ENCODE measurements at places on chromosomes 4 and X.

GRCh38 chr4:113882668-113883067 is 96.8 kb downstream of the ARSJ start:
- DNase-seq = no peak

DNA sequence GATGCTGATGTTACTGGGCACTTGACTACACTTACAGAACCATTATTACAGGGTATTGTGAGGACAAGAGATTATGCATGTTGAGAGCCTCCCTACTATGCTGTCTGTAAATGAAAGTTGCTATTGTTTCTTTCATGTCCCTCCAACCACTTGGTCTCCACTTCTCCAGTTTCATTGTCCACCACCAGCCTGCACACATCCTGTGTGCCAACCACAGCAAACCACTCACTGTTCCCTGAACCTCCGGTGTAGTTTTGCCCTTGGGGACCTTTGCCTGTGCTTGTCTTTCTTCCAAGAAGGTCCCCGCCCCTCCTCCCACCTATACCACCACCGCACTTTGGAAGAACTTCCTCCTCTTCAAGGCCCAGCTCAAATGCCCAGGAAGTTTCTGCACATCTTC is 43.1 kb upstream of the AFF2 start:
- DNase-seq = no peak

DNA sequence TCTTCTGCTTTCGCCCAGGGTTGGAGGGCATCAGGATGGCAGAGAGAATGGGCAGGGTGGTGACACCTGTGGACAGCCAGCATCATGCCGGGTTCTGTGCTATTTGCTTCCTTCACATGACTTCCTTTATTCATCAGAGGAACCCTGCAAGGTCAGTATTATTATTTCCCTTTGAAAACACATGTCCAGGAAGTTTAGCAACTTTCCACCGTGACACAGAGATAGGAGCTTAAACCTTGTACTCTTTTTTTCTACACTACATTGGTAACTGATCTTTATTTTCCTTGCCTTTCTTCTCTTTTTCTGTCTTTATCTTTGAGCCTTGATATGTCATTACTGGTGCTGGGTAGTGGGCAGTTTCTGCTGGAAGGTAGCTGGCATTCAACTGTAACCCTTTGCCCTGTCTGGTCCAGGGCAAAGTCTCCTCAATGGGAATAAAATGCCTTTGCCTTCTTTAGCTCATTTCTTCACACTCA is 5.0 kb upstream of the MGST2 start:
- DNase-seq = no peak

GRCh38 chrX:134547047-134547679 is 87.2 kb downstream of the HPRT1 start:
- DNase-seq = no peak

DNA sequence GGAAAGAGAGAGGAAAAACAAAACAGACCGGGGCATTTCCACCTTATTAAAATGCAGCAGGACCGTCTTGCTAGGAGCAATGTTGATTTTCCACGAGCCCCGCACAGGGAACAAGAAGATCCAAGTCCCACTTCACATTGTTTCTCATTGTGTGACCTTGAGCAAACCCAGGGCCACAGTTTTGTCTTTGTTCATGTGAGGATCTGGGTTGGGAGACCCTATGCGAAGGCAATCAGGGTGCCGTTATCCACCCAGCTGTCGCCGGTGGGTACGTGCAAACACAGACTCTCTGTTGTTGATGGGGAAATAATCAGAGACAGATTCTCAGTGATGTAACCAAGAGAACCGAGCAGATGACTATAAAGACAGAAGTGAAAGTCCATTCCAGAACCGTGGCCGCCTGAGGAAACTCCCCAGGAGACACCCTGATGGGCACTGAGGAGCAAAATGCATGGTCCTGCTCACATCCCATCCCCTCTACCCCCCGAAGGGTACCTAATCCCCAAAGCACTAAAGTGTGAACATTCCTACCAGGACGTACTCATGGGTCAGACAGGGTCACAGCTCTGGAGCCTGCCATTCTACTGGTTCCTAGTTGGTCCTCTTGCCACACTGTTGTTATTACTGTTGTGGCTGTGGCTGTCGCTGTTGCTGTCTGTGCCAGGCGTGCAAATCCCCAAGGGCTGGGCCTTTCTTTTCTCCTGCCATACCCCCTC is 102.7 kb upstream of the RBPJ start:
- DNase-seq = no peak

- no peak for DNase-seq
Measured at GRCh38 chrX:140526171-140526570, 21.3 kb upstream of the SOX3 start.

DNA sequence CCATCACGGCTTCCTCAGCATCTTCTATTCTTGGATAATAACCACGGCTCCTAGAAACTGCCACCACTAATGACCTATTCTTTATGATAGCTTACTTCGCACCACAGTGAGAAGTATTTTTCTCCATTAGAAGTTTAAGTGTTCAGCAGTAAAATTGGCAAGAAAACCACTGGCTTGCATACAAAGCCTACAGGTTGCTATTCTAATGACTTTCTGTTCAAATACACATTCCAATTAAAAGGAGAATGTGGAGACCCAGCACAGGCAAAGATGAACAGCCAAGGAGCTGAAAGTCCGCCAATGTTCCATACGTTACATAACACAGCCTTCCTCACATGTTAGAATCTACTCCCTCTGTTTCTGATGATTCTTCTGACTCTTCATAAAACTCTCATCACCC is 875.0 kb upstream of the PRKX start:
- no peak for DNase-seq

DNA sequence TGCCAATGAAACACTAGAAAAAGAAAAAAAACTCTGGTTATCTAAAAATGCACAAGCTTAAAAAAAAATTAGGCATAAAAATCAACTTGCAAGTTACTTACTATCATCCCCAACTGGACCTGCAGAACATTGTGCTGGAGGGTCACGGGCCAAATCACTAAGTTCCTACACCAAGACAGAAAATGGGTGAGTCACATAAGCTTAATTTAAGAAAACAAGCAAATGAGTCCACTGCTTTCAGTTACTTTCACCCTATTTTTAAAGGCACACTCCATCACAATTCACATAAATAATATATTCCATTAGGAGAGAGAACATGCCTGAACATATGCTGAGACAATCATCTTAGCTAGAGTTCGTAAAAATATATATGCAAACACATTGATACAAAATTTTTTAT is 17.7 kb downstream of the UBE2D3 start:
- no peak for DNase-seq

- no peak for DNase-seq
Measured at GRCh38 chr4:186342582-186342981, 76.6 kb downstream of the F11 start.

GRCh38 chr4:22962295-22962694 is 269.6 kb downstream of the GBA3 start:
- no peak for DNase-seq

- no peak for DNase-seq
Measured at GRCh38 chr4:20589436-20589835, 110.8 kb upstream of the PACRGL start.

DNA sequence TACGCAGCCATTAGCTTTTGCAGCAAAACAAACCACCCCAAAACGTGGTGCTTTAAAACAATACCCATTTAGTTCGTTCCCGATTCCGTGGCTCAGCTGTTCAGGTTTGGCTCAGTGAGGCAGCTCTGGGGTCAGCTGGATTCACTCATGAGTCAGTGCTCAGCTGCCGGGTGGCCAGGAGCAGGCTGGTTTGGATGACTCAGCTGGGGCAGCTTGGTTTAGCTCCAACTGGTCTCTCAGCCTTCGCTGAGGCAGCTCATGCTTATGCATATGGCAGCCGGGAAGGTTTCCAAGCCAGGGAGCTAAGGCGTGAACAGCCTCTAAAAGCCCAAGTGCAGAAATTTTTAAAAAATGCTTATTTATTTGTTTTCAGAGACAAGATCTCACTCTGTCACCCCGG is 13.3 kb upstream of the CD99 start:
- no peak for DNase-seq

GRCh38 chr4:141006242-141006802 is 126.9 kb downstream of the RNF150 start:
- no peak for DNase-seq

Data from stimulated activated CD8-positive, alpha-beta memory T cell treated with anti-CD3 and anti-CD28 coated beads, Interleukin-15, amount 100 ng/mL, for 4 hours (primary cell).